ENCODE measurements at places on chromosomes 1 and 21. TPM values are rescaled to one million over a fixed set of nuclear protein-coding genes. Genes with fewer than 3 reads are reported as not detected.

TACSTD2 gene
- not detected for total RNA-seq

CLDN17 gene
- not detected for total RNA-seq

S100B gene
- total RNA-seq = 44.4 TPM

ZNF695 gene
- total RNA-seq = not detected

PGLYRP3 gene
- total RNA-seq = not detected

Data from sigmoid colon (tissue), 7 donors.